ENCODE measurements at places on chromosomes 1 and 21.

GRCh38 chr21:32233055-32233546 is 45.7 kb downstream of the MIS18A start:
- DNase-seq: no peak

- no peak for DNase-seq
These were observed 163.5 kb upstream of the RUNX1 start for GRCh38 chr21:35212393-35213127.

DNA sequence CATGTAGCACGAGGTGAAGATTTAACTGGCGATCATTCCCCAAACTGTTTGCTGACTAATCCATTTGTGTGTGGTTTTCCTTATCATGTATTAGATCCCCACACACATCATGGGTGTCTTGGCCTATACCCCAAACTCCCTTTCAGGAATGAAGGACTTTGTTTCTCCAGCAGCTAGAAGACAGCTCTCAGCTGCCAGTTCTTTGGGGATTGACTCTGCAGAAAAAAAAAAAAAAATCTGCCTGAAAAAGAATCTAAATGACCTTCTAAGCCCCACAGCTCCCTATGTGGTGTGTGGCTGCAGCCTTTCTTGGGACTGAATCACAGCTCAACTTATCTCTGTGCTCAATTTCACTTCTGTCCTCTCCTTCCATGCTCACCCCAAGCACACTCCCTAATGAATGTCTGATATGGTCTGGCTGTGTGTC is 256.3 kb upstream of the DUSP10 start:
- no peak for DNase-seq

- DNase-seq: no peak
These were observed 27.6 kb downstream of the KLHL20 start for GRCh38 chr1:173742203-173742886.

DNA sequence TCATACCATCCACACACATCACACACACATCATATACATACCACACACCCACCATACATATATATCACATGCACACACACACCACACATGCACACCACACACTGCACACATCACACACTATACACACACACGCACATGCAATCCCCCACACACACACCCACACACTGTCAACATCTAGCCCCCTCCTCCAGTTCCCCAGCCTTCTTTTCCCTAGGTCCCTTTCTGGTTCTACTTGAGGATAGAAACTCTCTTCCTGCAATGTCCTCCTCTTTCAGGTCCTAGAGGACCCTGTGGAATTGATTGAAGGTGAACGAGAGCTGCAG is 4.3 kb downstream of the CASQ1 start:
- DNase-seq: no peak

GRCh38 chr1:156508205-156508954 is 7.8 kb upstream of the MEF2D start:
- DNase-seq: no peak

DNA sequence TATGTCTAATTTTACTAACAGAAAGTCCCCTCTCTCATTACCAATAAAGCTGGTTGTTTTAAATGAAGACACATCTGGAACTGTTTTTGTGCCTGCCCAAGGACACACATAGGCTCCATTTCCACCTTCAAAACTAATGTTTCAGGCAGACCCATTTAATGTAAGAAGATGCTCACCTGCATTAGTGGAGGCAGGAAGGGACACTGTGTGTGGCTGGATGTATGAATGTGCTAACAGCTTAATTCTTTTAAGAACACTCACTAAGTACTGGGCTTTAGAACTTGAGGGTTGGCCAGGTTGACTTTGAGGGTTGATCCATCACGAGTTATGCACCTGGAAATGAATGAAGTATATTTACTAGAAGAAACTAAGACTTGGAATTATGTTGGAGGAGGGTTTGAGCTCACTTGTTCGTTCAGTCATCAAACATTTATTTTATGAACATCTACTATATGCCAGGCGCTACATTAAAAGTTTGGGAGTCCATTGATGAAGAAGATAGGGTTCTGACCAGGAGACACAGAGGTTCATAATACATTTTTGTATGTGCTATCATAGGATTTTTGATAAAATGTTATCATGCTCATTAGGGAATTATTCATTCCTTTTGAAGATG is 5.4 kb downstream of the JUN start:
- no peak for DNase-seq

DNA sequence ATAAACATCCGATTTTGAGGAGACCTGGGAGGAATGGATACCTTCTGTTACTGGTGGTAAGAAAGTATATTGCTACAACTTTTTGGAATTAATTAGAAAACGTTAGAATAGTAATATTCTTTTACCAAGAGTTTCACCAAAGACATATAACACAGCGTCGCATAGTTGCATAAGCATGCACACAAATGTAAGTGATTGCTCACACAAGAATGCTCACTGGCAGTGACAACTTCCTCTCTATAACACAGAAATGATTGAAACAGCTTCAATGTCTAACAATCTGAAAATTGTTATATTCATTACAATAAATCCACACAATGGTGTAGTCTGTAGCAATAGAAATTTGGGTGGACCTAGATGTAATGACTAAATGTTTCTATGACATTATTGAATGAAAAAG is 998.6 kb downstream of the TTLL7 start:
- DNase-seq: no peak

- no peak for DNase-seq
These were observed 47.8 kb downstream of the LCA5L start for GRCh38 chr21:39397646-39398385.

GRCh38 chr1:182391028-182391361 is 595 bp downstream of the GLUL start:
- DNase-seq: no peak

GRCh38 chr1:62362061-62362917 is 43.1 kb upstream of the KANK4 start:
- DNase-seq: no peak

- DNase-seq: no peak
These were observed 10.8 kb upstream of the ERMAP start for GRCh38 chr1:42806171-42806570.

DNA sequence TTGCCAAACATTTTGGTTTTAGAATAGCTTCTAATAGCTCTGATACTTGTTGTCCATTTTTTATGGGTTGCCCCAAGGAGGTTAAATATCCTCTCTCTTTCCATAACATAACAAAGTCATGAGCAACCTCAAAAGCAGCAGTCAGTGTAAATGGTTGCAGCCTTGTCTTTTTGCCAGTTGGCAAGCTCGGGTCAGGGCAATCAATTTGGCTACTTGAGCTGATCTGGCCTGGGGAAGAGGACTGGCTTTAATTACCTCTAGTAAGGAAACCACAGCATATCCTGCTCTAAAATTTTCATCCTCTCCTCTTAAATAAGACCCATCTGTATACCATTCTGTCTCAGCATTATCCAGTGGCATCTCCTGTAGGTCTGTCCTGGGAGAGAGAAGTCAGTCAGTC is 21.2 kb upstream of the FMO4 start:
- DNase-seq: no peak

DNA sequence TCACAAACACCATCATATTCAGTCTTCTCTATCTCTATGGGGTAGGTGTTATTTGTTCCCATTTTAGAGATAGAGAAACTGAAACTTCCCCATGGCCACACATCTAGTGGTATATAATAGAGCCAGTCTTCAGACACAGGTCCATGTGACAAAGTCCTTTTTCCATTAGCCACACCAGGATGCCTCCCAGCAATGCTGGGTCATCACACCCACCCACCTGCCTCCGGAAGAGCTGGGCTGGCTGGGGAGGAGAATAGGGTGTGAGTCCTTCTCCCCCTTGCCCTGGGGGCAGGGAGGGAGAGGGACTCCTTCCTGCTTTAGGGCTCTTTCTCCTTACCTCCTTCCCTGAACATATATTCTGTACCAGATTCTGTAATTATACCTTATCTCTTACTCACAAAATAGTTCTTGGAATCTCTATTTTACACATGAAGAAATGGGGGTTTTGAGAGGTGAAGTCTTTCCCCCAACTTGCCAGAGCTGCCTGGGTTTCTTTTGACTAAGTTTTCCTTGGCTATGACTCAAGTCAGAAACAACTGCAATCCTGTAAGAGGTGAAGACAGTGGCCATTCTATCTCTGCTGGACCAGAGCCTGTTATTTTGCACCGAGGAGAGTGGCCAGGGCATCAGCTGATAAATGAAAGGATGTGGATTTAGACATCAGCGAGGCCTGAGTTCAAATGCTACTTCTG is 30.0 kb downstream of the SOX13 start:
- DNase-seq: no peak

- no peak for DNase-seq
These were observed 805 bp downstream of the NRIP1 start for GRCh38 chr21:15063814-15064575.

DNA sequence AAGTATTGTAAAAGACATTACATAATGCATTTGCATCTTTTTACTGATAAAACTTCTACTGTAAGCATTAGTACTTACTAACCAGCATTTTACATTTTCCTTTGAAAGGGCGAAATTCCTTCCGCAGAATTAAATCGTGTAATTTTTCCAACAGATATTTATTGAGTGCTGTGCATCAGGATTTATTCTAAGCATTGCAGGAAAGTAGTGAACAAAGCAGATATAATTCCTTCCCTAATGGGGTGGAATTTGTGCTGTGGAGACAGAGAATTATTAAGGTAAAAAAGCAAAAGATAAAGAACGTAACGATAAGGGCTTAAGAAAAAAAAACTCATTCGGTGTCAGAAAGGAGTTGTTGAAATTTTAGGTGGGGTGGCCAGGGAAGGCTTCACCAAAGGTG is 7.6 kb upstream of the ETS2 start:
- DNase-seq: no peak

- no peak for DNase-seq
These were observed 25.4 kb upstream of the S100A7 start for GRCh38 chr1:153485863-153486262.

DNA sequence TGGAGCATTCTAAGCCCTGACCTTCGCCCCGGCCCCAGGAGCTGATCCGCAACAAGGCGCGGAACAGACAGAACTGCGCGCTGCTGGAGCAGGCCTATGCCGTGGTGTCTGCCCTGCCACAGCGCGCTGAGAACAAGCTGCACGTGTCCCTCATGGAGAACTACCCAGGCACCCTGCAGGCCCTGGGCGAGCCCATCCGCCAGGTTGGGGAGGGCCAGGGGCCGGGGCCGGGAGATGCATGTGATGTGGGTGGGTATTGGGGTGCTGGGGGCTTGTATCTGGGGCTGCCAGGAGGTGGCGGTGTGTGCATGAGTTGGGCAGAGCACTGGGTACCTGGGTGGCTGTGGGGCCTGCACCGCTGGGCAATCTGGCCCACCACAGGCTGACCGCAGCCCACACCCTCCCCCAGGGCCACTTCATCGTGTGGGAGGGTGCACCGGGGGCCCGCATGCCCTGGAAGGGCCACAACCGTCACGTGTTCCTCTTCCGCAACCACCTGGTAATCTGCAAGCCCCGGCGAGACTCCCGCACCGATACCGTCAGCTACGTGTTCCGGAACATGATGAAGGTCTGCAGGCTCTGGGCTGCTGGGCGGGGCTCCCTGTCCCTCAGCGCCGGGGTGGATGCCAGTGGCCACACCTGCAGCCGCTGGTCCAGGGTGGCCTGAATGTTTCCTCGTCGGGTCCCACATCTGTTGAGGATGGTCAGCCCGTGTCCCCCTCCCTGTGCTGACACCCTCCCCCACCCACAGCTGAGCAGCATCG is 65.8 kb downstream of the TRIM11 start:
- no peak for DNase-seq

GRCh38 chr1:181131255-181131941 is 42.9 kb downstream of the IER5 start:
- DNase-seq: no peak

GRCh38 chr1:59657873-59658465 is 156.8 kb upstream of the HOOK1 start:
- no peak for DNase-seq

- no peak for DNase-seq
These were observed 1.4 kb downstream of the ESRRG start for GRCh38 chr1:216721863-216722262.

- no peak for DNase-seq
These were observed 18.3 kb upstream of the MUL1 start for GRCh38 chr1:20526267-20526666.

- no peak for DNase-seq
These were observed 239.2 kb upstream of the RAB4A start for GRCh38 chr1:229031481-229032341.

DNA sequence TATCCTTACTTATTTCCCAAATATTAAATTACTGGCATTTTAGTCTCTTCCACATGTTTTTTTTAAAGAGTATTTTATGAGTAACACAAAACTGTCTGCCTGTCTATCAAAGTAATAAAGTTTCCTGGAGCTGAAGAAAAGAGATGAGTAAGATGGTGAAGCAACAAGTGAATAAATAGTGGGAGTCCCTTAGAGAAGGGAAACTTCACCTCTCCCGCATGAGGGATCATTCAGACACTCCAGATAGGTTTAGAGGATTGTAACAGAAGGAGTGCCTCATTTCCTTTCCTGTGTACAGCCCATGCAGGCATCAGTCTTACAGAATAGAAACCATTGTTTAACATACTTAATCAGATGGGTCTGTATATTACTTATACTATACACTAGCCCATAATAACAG is 205.7 kb downstream of the USP25 start:
- DNase-seq: no peak

- no peak for DNase-seq
These were observed 9.7 kb downstream of the KIFAP3 start for GRCh38 chr1:170064821-170065220.

GRCh38 chr1:41492341-41492848 is 7.9 kb upstream of the EDN2 start:
- no peak for DNase-seq

- peak; percentile 20 for DNase-seq
These were observed 597.9 kb upstream of the ADAMTS5 start for GRCh38 chr21:27564684-27565301.

- no peak for DNase-seq
These were observed 18.8 kb downstream of the PKNOX1 start for GRCh38 chr21:42993051-42993712.

- peak; percentile 67 for DNase-seq
These were observed 281.2 kb downstream of the AKT3 start for GRCh38 chr1:243568793-243569192.

- no peak for DNase-seq
These were observed 16.1 kb upstream of the GSTM4 start for GRCh38 chr1:109639841-109640184.

GRCh38 chr21:42285569-42286245 is 29.5 kb downstream of the TFF3 start:
- DNase-seq: no peak

DNA sequence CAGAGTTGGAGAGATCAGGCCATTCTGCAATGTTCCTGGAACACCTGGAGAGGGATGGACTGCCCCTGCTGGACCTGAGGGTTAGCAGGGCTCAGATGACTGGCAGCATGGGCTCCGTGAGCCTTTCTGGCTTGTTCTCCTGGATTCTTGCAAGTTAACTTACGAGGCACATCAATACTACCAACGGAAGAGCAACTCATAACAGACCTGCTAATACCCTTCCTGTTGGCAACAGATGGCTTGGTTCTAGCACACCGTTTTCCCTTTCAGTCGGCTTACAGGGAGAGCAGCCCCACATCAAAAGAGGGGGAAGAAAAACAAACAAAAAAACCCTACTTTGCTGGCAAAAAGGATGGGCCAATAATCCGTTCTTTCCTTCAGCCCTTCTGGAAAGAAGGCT is 47.9 kb downstream of the SLC66A1 start:
- no peak for DNase-seq

- no peak for DNase-seq
These were observed 5.7 kb downstream of the GPR88 start for GRCh38 chr1:100543640-100544039.

GRCh38 chr1:41875487-41875886 is 43.2 kb downstream of the HIVEP3 start:
- DNase-seq: no peak

GRCh38 chr1:159140474-159140873 is 30.9 kb upstream of the CADM3 start:
- DNase-seq: no peak

- peak; percentile 77 for DNase-seq
These were observed 1.2 kb downstream of the BTG3 start for GRCh38 chr21:17611414-17612022.
